ENCODE measurements at places on chromosomes 13 and 19.

DNA sequence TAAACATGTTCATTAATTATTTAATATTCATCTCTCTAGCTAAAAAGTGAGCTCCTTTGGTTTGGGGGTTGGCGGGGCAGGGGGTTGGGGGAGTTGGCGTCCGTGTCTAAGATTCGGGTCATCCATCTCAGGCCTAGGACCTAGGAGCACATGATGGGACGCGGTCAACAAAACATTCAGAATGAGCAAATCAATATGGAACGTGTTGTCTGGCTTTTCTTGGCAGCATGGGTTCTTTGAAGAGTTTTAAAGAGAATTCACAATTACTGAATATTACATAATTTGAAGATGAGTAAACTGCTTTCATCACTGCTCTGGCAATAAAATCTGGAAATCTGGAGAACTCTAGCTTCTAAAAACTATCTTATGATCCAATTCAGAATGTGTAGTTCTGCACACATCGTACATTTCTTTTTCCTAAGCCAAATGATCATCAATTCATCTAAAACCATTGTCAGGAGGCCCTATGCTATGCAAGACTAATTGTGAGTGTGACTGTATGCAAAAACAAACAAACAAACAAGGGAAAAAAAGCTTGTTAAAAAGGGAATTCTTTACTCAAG is 5.4 kb upstream of the ARGLU1 start:
- no peak for DNase-seq

- no peak for DNase-seq
Measured at GRCh38 chr13:74040200-74040599, 94.0 kb downstream of the KLF12 start.

DNA sequence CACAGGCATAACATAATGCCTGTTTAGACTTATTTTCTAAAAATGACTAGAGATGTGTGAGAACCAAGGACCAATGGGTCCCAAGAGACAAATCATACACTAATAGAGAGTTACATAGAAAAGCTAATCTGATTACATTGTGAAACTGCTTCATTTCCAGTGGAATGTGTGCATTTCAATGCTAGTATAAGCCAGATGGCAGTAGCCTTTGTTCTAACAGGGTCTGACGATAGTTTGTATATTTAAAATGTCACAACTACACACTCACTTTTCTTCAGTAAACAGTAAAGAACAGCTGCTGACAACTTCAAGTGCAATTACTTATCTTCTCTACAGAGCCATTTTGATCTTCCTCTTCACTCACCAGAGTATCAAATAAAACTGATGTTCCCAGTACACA is 4.3 kb upstream of the SLITRK5 start:
- no peak for DNase-seq

DNA sequence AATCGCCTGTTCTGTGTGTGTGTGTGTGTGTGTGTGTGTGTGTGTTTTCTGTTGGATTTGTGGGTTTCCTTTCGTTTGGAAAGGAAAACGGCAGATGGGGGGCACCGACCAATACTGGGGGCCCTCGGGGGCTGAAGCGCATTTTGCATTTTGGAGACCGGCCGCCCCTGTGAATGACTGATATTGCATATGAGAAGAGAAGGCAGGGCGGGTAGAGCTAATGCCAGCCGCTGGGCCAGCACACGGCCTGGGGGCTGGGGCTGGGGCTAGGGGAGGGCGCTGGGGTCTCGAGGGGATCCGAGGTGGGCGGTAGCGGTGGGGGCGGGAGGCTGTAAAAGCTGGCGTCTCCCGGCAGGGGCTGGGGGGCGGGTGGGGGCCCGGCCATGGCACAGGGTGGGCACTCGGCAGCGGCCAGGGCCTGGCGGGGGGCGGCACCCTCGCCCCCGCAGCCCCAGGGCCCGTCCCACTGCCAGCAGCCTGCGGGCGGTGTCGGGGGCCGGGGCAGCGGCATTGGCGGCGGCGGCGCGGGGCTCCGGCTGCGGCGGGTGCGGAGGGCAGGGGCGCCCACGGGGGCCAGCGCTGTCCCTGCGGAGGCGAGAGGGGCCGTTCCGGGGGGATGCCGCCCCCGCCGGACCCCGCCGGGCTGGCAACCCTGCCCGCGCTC is 11.2 kb downstream of the ANO8 start:
- DNase-seq = no peak

GRCh38 chr19:17061691-17062090 is 13.6 kb downstream of the HAUS8 start:
- no peak for DNase-seq

DNA sequence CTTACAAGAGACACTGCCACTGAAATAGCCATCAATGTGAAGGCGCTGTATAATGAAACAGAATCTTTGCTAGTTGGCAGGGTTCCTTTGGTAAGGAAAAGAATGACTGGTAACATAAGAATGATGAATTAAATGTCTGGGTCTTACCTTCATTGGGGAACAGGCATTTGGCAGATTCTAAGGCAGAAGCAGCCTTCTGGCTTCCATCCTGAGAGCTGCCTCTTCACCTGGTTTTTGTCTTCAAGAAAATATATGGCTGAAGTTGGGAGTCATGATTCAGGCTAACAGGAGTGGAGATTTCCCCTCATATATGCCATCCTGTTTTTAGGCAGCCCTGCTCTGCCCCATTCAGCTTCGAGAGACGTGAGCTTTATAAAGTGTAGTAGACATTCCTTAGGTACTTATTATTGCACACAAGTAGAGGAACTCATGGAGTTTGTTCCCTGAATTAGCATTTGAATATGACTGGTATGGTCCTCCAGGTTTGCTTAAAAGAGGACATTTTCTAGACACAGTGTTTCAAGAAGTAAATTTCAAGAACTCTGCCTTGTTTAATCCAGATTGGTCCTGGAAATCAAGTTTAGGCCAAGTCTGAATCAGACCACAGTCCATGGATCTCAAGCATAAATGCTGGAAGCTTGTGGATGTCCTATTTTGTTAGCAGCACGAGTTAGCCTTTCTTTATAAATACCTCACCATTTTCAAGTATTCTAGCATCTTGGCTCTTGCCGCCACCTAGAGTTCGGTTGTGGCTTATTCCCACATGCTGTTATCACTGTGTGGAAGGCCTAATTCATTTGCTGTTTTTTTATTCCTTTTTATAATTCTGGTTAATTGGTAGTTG is 56.2 kb upstream of the AKAP11 start:
- no peak for DNase-seq

DNA sequence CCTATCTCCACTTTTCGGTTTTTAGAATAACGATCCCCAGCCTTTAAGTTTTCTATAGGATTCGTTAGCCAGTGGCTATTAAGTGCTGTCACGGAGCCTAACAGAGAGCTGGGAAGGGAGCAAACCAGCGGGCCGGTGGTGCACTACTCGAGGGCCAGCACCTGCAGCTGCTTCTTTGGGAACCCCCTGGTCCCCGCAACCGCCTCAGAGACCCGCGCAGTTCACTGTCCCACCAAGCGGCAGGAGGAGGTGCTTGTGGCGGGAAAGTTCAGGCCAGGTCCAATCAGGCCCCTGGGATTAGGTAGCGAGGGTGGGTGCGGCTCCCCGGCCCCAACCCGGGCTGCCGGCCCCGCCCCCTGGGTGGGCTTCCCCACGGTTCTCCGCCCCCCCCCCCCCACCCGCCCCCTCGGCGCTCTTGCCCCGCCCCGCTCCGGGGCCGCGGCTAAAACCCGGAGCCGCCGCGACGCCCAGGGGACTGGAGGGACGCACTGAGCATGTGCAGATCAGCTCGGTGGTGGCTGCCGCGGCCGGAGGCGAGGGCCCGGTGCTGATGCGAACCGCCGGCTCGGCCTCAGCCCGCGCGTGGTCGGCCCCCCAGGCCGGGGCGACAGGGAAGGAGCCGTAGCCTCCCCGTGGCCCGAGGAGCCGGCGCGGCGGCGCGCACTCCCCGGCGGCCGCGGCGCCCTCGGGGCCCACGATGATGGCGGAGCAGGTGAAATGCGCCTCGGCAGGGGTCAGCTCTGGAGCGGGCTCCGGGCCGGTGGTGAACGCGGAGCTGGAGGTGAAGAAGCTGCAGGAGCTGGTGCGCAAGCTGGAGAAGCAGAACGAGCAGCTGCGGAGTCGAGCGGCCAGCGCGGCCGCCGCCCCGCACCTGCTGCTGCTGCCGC is at the start of gene SLAIN1:
Gene SLAIN1, plus strand, starts transcription at position 471 of the 887 bp plus-strand sequence. Its CDS starts 227 bp downstream, at position 698.
- peak; percentile 9 for DNase-seq

GRCh38 chr13:51453207-51453958 is 547 bp upstream of the INTS6 start:
- DNase-seq = no peak

- no peak for DNase-seq
Measured at GRCh38 chr13:94056362-94056990, 423.0 kb downstream of the DCT start.
